ENCODE measurements at places on chromosomes 11 and 22. TPM values are rescaled to one million over a fixed set of nuclear protein-coding genes. Genes with fewer than 3 reads are reported as not detected.
A peak's percentile ranks its signal among the peaks of the same experiment; 100 is the strongest.

GRCh38 chr11:110061296-110061695 lies 31.9 kb upstream of the ZC3H12C start:
- DNase-seq = no peak

- DNase-seq = peak; percentile 68
These were observed 25.7 kb downstream of the DRD4 start for GRCh38 chr11:662689-663274.

DNA sequence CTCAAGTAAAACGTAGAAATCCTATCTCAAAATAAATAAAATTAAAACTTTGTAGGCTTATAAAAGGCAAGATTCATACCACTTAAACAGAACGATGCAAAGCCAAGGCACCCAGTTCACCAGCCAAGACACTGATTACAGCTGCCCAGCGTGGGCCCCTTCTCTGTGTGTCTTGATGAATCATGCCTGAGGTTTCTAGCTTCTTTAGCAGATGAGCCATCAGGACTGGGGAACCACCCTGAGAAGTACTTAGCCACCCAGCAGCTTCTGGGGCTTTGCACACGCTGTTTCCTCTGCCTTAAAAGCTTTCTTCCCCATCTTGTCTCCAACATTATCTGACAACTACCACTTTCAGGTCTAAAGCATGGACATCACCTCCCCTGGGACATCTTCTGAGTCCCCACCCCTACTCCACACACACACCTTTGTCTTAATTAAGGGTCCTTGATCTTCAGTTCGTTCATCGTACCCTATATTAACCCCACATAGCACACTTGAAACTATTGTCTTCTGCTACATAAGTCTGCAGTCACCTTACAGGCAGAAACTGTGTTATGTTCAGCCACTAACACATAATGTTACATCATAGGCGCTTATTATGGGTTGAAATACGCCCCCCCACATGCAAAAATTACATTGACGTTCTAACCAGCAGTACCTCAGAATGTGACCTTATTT lies 8.7 kb upstream of the LAYN start:
- DNase-seq = peak; percentile 80

- no peak for DNase-seq
These were observed 105.7 kb downstream of the MICAL2 start for GRCh38 chr11:12216041-12216451.

- no peak for DNase-seq
These were observed 25.0 kb downstream of the METTL15 start for GRCh38 chr11:28133146-28133545.

- DNase-seq = no peak
These were observed 96.4 kb upstream of the PARVA start for GRCh38 chr11:12280838-12281565.

GRCh38 chr11:14578541-14578956 lies 58.4 kb upstream of the PSMA1 start:
- DNase-seq = peak; percentile 64

DNA sequence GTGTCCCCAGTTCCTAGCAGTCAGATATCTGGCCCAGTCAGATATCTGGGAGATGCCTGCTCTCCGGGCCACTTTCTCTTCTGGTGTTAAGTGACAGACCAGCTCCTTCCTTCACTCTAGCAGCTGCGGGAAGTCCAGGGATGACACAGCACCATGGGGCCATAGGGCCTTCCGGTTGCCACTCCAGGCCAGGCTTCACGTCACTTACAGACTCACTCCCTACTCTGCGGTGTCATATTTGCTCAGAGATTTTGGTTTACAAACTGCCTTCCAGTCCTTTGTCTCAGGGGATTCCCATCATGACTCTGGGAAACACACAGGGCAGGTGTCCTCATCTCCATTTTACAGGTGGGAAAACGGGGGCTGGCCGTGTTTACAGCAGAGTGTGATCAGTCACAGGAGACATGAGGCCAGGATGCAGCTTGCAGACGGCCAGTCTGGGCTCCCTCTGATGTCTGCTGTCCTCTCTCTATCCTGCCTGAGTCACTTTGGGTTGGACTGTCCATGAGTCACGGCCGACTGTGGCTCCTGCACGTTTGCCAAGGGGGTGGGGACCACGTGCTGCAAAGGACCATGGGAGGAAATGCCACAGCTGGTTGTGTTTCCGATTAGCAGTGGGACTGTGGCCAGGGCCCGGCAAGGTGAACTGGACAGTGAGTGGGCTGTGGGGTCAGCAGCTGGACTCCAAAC lies 8.2 kb upstream of the TBC1D22A start:
- DNase-seq = peak; percentile 89

GRCh38 chr22:24992946-24993345 lies 40.4 kb downstream of the KIAA1671 start:
- DNase-seq = no peak

- DNase-seq = no peak
These were observed 21.8 kb downstream of the RPL3 start for GRCh38 chr22:39297490-39298240.

GRCh38 chr11:30521297-30522071 lies 64.7 kb downstream of the MPPED2 start:
- DNase-seq = no peak

The SYCE3 gene
- polyA plus RNA-seq = 1.5 TPM

The SIK2 gene
- 3.1 TPM for polyA plus RNA-seq

The PATE4 gene
- 0.35 TPM for polyA plus RNA-seq

The OSM gene
- not detected for polyA plus RNA-seq
